Stimulated activated CD8-positive, alpha-beta memory T cell treated with anti-CD3 and anti-CD28 coated beads, Interleukin-4, amount 100 ng/mL, for 1 hour (primary cell): ENCODE measurements at places on chromosomes 5 and 9.

- no peak for DNase-seq
These were observed 624 bp upstream of the RETREG1 start for GRCh38 chr5:16617274-16617968.

- DNase-seq: no peak
These were observed 77.4 kb upstream of the PIP5K1B start for GRCh38 chr9:68627594-68627993.

GRCh38 chr9:124259158-124259808 is 1.5 kb downstream of the NEK6 start:
- no peak for DNase-seq

- DNase-seq: no peak
These were observed 338.6 kb downstream of the TMEM38B start for GRCh38 chr9:106032978-106033377.

DNA sequence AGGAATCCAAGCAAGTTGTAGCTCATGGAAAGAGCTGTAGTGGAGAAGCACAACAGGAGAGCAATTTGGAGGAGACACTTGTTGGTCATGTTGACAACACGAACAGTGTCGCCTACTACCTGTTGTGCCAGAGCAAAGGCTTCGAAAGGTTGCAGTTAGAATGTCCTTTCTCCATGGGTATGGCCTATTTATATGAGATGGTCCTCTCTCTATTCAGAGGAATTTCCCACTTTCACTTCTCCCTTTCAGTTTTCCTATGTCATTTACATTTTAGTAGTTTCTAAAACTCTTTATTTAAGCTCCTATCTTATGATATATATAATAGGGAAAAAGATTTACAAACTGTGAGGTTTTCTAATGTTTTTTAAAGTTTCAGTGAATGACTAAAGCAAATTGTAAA is at the start of gene IFNB1:
Gene IFNB1 (minus strand): TSS at position 162 of the 400 bp plus-strand sequence. CDS start 73 bp downstream, at position 89.
- no peak for DNase-seq

GRCh38 chr5:180682560-180682959 is 33.2 kb upstream of the FLT4 start:
- no peak for DNase-seq

DNA sequence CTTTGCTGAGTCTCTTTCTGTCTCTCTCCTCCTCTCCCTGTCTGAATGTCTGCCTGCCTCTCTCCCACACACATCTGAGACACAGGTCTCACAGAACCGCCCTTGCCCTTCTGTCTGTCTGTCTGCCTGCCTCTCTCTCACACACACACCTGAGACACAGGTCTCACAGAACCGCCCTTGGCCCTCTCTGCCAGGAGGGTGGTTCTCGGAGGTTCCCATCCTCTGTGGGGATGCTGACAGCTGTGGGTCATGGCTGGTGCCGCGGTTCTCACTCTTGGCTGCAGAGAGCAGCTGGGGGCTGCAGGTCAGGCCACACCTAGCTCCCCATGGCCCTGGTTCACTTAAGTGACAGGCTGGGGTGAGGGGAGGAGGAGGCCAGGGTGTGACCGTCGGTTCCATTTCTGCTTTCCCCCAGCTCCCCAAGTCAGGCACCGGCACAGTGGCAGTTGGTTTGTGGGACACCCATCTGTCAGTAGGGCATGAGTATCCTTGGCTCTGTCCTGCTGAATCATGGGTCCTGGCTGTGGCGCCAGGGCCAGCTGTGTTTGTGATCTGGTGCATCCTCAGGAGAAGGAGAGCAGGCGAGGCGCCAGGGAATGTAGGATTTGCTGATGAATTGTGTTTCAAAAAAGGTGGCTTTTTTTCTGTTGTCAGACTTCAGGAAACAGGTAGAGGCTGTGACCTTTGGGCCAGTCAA is 42.3 kb upstream of the CLPTM1L start:
- DNase-seq: no peak

GRCh38 chr9:104895572-104895971 is 32.4 kb downstream of the ABCA1 start:
- DNase-seq: no peak
